ENCODE measurements at places on chromosomes 11 and 22. TPM values are rescaled to one million over a fixed set of nuclear protein-coding genes. Genes with fewer than 3 reads are reported as not detected.

INS gene
- total RNA-seq: not detected

POU2AF3 gene
- 0.37 TPM for total RNA-seq

SYCE3 gene
- total RNA-seq: 0.46 TPM

SIK3 gene
- total RNA-seq: 8.9 TPM

OR5P2 gene
- not detected for total RNA-seq

LYVE1 gene
- total RNA-seq: not detected

HMGXB4 gene
- total RNA-seq: 9.8 TPM

NAALAD2 gene
- not detected for total RNA-seq

FAM181B gene
- 0.05 TPM for total RNA-seq

THOC5 gene
- total RNA-seq: 31.5 TPM

BDNF gene
- 11.4 TPM for total RNA-seq

CCDC87 gene
- 0.89 TPM for total RNA-seq

AQP11 gene
- total RNA-seq: 2.3 TPM

Data from A549 treated with CpdA at 1 μM for 4 hours (cell line).